ENCODE measurements at places on chromosomes 1 and 21. TPM values are rescaled to one million over a fixed set of nuclear protein-coding genes. Genes with fewer than 3 reads are reported as not detected.

DNA sequence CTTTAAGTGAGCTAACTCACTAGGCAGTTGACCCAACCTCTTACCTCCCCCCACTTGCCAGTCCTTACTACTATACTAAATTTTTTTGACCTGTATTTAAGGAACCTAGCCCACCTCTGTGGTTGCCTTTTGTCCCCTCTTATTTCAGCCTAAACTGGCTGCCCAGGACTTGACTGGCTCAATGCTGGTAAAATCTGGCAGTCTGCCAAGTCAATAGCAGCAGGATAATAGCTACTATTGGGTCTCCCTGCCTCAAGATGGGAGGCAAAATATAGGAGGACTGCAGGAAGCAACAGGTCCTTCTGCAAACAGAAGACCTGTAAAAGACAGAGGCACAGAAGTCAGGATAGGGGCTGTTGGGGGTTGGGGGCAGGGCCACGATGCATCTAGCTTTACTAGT, 144.2 kb upstream of the POGK start:
- DNase-seq: no peak

DNA sequence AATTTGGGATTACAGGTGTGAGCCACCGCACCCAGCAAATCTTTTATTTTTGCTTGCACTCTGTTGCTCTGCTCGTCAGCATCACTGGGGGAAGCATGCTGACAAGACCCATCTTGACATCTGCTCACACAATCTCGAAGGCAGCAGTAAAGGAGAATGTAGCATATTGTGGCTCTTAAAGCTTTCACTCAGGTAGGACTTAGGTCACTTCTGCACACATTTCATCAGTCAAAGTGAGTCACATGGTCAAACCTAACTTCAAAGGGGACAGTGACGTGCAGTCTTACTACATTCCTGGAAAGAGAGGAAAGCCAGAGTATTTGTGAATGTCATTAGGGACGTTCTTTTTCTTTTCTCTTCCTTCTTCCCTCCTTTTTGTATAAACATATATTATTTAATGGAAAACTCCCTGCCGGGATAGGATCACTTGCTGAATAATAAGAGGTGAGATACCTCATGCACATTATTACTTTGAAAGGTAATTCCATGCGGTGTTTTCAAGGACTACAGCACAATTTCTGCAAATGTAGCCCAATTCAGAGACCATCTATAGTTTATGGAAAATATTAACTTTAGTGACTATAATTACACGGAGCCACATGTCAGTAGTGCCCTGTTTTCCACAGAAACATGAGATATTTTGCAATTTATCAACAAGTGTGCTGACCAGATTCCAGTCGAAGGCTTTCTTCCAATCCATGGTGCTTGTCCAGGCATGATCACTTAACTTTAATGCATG, 19.3 kb upstream of the ACBD6 start:
- no peak for DNase-seq

- no peak for DNase-seq
Observed at GRCh38 chr1:96559181-96559580, 162.4 kb upstream of the PTBP2 start.

DNA sequence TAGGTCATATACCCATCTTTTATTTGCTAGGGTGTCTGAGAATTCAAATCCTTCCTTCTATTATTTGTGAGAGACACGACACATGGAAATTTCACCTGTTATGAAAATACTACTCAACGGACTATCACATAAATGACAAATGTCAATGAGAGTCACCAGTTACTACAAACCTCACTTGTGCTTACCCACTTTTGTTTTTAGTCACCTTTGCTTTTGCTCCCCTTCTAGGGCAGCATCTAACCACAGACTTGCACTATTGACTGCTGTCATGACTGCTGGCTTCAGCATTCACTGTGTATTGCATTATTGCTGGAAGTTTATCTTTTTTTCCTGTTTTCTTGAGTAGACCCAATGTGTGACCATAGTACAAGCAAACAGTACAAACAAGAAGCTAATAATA, 1048.0 kb downstream of the PLA2G4A start:
- no peak for DNase-seq

Gene SH2D1B
- not detected for total RNA-seq

- peak; percentile 74 for DNase-seq
Observed at GRCh38 chr1:179178950-179179349, 50.5 kb downstream of the ABL2 start.

- DNase-seq: no peak
Observed at GRCh38 chr1:88650676-88651418, 33.2 kb upstream of the PKN2 start.

Gene GUK1
- total RNA-seq: 214 TPM

Gene OR2T35
- not detected for total RNA-seq

Gene LRRC38
- total RNA-seq: not detected

Gene OR2L5
- not detected for total RNA-seq

GRCh38 chr1:108824051-108824450, 32.8 kb downstream of the AKNAD1 start:
- DNase-seq: no peak

Gene EXTL2
- total RNA-seq: 36.2 TPM

GRCh38 chr1:84940481-84940880, 47.5 kb upstream of the LPAR3 start:
- DNase-seq: peak; percentile 19

DNA sequence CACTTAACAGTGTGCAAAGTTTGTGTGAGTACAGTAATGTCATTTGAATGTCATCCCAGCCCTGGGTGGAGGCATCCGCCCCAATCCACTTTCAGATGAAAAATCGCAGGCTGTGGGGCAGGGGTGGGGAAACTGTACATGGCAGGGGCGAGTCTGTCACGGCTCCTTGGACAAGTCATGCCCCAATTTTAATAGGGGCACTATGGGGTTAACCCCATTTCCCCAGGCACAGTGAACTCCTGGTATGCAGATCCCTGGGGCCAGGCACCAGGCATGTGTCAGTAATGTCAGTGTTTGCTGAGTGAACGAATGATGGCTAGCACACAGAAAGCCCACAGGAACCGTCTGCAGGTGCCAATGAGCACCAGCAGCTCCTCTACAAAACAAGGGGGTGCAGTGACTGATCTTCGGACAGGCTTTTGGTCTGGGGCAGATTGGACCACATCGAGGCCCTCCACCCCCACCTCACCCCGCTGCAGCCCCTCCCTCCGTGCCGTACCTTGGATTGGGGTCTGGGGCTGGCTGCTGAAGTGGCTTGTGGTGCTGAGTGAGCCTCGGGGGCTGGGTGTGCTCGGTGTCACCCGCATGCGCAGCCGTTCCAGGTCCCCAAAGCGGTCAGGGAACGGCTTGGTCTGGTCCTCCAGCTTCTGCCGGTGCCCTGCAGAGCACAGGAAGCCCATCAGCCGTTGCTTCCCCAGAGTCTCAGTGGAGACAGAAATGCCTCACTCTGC, 23.2 kb downstream of the RUNX3 start:
- no peak for DNase-seq

DNA sequence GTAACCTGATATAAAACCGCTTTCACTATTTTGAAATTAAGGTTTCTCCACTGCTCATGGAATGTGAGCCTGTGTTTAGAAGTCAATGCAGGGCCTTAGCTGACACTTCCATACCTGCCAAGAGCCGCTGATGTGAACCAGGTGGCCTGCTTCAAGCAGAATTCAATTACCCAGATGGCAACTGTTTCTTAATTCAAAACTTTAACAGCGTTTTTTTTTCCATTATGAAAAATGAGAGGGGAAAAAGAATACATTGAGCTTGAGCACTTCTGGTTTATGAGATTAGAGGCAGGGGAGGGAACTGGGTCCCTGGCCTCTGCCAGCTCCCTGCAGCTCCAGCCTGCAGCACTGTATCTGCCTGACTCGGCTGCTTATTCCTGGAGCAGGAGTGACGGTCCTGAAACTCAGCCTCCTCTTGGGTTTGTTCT, 7.7 kb upstream of the ATP1A1 start:
- DNase-seq: no peak

DNA sequence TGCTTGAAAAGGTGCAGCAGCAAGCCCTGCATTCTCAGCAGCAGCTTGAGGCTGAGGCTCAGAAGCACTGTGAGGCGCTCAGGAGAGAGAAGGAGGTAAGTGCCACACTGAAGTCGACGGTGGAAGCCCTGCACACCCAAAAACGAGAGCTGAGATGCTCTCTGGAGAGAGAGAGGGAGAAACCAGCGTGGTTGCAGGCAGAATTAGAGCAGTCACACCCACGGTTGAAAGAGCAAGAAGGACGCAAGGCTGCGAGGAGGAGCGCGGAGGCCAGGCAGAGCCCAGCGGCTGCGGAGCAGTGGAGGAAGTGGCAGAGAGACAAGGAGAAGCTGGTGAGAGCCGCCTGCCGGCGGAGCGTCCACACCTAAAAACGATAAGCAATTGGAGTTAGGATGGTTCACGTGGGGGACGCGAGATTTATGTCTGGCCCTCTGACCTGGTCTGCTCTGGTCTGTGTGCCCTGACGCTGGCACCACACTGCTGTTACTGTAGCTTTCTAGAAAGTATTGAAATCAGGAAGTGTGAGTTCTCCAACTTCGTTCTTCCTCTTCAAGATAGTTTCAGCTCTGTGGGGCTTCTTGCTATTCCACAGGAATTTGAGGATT, 26.7 kb upstream of the DIP2A start:
- DNase-seq: no peak

- DNase-seq: no peak
Observed at GRCh38 chr1:152761609-152762213, 3.9 kb downstream of the KPRP start.

Gene CTTNBP2NL
- 83.0 TPM for total RNA-seq

Gene CYP4Z1
- total RNA-seq: not detected

- DNase-seq: no peak
Observed at GRCh38 chr1:117174851-117175250, 35.9 kb downstream of the VTCN1 start.

Gene CD5L
- not detected for total RNA-seq

GRCh38 chr1:41499591-41499990, 15.1 kb upstream of the EDN2 start:
- DNase-seq: no peak

GRCh38 chr1:178607718-178608408, 95.0 kb downstream of the TEX35 start:
- DNase-seq: peak; percentile 46

GRCh38 chr1:215833941-215834729, 267.0 kb downstream of the KCTD3 start:
- peak; percentile 16 for DNase-seq

Gene IVL
- total RNA-seq: 0.16 TPM

Gene UBE2U
- not detected for total RNA-seq

Gene CLEC20A
- not detected for total RNA-seq

GRCh38 chr1:42740851-42741580, 980 bp upstream of the CLDN19 start:
- no peak for DNase-seq

DNA sequence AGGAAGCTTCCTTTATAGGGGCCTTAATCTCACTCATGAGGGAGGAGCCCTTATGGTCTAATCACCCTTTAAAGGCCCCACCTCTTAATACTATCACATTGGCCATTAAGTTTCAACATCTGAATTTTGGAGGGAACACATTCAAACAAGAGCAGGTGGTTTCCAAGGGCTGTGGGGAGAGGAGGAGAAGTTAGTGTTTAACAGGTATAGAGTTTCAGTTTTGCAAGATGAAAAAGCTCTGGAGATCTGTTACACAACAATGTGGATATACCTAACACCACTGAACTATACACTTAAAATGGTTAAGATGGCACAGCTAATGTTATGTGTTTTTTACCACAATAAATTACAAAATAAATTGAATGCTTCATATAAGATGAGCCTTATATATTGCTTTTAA, 113.4 kb upstream of the DNAH14 start:
- no peak for DNase-seq

DNA sequence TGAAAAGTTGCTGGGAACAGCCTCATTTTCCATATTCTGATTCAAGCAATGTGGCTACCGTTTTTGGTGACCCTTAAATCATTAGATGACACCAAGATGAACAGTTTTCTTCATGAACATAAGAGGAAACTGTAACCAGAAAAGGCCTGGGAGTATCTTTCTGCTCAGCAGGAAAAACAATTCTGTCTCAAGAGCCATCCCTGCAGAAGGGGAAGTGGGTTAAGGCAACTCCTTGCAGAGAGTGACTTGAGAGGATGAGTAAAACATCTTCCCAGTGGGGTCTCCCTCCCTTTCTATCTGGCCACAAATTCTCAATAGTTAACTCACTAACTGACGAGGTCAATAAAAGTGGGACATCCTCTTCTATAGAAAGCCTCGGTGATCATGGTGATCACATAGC, 187.6 kb upstream of the NRIP1 start:
- no peak for DNase-seq

Gene ANKRD34A
- total RNA-seq: 5.8 TPM
